GM10248 (cell line): ENCODE measurements at places on chromosomes 6 and 20.

GRCh38 chr20:61913423-61914225, 152.1 kb downstream of the TAF4 start:
- DNase-seq = no peak

DNA sequence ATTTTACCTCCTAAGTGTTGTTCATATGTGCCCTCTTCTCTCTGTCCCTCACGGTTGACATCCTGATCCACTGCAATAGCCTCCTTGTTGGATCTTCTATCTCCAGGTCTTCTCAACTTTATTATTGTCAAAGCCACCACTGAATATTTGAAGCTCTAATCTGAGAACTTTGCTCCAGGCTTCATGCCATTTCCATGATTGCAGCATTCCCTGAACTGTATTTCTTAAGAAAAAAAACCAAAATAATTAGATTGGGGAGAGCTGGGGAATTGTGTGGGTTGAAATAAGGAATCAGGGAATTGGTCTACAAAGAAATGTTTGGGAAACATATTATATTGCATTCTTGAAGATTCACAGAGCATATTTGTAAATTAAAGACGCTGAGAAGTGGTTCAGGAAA, 2.5 kb upstream of the STX7 start:
- DNase-seq = no peak

- no peak for DNase-seq
Measured at GRCh38 chr6:4707011-4707410, 69.2 kb upstream of the CDYL start.

DNA sequence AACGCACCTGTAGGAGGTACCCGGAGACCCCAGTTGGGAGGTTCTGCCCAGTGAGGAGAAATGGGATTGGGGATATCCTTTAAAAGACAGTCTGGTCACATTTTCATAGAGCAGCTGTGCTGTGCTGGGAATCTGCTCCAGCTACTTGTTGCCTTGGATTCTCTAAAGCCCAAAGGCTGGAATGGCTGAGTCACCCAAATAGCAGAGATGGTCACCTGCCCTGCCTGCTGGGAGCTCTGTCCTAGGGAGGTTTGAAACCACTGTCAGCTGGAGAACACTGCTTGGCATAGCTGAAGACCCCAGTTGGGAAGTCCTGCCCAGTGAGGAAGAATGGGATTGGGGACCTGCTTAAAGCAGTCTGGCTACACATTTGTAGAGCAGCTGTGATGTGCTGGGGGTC, 34.8 kb upstream of the TFB1M start:
- no peak for DNase-seq

DNA sequence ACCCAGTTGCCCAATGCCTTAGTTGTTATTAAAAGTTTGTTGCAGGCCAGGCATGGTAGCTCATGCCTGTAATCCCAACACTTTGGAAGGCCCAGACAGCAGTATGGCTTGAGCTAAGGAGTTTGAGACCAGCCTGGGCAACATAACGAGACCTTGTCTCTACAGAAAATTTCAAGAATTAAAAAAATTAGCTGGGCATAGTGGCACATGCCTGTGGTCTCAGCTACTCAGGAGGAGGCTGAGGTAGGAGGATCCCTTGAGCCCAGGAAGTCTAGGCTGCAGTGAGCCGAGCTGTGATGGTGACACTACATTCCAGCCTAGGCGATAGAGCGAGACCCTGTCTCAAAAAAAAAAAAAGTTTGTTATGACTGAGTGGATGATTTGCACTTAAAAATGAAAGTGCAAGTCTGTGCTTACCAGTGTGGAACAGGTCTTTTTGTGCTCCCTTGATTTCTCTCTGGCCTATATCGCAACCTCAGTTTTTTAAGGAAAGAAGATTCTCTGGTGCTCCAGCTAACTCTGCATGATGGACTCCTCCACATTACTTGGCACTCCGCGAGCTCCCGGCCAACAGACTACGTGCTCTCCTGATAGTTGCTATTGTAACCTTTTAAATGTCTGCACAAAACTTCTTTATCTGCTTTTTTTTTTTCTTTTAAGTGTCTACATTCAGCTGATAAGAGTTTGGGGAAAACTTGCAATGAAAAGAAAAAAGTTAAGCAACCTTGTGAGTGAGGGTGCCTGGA, 22.1 kb downstream of the ZKSCAN3 start:
- DNase-seq = peak; percentile 52

GRCh38 chr20:57143173-57143572, 123.3 kb downstream of the BMP7 start:
- no peak for DNase-seq

DNA sequence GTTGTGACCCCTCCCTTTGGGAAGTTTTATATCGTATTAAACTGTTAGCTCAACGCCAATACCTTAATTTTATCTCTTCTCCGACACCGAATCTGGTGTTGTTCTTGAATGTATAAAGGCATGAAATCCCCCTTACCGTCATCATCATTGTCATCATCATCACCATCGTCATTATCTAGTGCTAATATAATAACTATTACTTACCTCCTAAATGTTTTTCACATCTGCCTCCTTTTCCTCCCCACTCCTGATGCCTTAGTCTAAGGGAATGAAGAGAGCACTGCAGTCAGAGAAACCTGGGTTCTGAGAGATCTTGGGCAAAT, 677 bp upstream of the ZBTB24 start:
- no peak for DNase-seq

- no peak for DNase-seq
Measured at GRCh38 chr6:162651505-162651904, 76.1 kb downstream of the PRKN start.

DNA sequence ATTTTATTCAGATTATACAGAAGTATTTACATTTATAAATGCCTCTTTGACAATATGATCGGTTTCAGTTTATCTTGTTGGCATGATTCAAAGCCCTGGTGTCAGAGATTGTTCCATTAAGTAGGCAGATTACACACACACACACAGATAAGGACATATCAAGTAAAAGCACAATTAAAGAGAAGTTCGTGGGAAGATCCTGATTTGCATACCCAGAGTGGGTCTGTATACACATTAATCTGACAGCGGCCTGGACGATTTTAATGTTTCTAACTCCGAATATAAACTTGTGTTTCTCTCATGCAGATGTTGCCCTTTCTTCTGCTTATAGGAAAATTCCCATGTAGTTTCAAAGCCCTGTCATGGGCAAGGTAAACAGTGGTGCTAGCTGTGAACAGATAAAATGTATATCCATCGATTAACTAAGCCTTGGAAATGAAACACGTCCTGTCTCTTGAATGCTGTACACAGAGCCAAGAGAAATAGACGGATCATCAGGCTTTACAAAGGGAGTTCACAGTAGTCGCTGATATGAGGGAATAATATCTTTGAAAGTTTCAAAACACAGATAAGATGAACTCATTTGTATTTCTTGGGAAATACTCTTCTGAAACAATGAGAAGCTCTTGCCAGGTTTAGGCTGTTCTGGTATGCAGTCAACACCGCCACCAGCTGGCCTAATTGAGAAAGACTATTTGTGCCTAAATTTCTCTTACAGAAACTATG, 108.2 kb upstream of the GMDS start:
- peak; percentile 57 for DNase-seq

DNA sequence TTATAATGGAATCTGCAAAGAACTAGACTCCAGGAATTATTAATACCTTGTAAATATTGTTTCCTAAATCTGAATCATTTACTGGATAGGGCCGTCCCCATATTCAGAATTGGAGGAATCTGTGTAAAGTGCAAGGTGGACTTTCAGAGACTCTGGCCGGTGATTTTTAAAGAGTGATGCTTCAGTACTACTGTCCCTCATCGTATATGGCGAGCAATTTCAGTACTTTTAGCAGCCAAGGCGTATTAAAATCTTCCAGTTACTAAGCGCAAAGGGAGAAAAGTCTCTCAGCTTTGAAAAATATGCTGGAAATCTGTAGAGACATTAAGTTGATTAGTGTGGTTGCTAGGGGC, 483 bp downstream of the SMIM26 start:
- no peak for DNase-seq

DNA sequence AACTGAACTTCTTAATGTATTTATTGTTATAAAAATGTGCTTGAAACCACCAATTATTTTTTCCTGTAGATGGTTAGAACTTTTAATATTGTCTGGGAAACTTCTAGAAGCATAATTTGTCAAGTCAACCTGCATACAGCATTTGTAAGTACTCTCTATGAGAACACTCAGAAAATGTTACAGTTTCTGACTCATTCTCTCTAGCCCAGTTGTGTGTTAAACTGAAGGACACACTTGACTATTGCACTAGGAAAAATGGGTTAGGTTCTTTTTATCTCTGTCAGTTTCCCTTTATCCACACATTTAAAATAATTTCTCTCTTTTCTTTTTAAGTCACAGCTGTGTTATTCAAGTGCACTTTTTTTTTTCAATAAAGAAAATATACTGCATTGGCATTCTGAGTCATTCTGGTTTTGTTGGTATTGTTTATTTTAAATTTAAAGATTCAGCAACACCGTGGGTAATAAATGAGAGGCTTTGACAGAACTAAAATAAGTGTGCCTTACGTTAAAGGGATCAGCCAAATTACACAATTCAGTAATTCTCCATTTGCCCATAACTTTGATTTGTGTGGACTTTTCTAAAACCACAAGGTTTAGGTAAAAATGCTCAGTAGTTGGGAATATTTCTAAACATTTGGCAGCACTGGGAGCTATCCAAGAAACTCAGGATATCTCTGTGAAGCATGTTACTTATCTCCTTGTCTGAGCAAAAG, 50.7 kb downstream of the OPN5 start:
- DNase-seq = no peak

DNA sequence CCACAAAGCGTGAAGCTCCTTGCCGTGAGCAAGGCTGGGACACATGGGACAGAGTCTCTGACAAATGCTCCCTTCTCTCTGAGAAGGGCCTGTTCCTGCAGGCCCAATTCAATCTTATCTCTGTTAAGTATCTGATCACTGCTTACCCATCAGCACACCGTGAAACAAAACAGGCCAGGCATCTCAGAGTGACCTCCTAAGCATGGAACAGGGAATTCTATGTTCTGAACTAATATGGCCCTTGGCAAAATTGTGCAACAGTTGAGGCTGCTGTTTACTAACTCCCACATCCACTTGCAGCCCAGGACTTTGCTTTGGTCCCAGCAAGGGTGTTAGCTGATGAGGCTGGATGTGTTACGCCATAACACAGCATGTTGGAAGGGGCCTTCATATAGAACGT, 79.2 kb downstream of the GCLC start:
- DNase-seq = no peak

DNA sequence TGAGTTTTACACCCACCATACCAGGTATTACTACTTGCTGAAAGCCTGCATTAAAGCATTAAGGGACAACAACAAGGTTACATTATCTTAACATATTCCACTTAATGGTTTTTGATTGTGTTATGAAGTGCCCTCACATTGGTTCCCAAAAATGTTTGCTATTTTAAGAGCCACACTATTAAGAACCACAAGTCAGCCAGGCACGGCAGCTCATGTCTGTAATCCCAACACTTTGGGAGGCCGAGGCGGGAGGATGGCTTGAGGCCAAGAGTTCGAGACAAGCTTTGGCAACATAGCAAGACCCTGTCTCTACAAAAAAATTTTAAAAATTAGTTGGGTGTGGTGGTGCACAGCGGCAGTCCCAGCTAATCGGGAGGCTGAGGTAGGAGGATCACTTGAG, 28.2 kb downstream of the ATXN1 start:
- no peak for DNase-seq

DNA sequence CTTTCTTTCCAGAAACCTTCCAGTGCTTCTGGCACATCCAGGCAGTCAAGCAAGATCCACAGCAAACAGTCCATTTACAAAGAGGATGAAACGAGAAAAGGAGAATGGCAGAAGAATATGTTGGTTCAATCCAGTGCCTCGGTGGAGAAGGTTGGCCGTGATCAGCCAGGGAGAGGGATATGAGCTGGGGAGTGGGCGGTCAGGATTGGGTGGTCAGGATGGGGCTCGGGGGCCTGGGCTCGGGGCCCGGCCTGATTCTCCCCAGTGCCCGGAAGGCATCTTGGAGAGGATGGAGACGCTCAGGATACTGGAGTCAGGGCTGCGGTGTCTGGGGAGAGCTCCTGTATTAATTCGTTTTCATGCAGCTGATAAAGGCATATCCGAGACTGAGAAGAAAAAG, 61.3 kb downstream of the EFCAB8 start:
- DNase-seq = no peak

DNA sequence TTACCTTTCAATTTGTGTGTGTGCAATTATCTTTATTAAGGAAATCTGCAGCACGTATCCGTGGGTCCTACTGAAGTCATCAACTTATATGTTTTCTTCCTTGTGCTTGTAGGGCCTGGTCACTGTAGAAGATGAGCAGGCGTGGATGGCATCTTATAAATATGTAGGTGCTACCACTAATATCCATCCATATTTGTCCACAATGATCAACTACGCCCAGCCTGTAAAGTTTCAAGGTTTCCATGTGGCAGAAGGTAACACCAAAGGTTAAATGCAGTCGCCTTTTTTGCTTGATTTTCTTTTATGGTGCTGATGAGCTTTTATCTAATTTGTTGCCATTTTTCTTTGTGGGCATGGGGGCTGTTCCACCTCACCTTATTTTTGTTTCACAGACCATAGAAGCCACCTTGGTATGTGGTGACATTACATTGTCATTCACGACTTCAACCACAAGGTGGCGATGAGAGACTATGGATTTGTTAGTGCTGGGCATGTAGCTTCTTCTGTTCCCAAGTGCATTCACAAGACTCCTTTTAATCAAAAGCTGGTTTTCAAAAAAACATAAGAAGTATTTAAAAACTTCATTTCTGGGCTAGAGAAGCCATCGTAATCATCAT, 106.5 kb upstream of the LAMP5 start:
- DNase-seq = peak; percentile 54

GRCh38 chr6:62940848-62941247, 270.4 kb upstream of the FKBP1C start:
- no peak for DNase-seq

DNA sequence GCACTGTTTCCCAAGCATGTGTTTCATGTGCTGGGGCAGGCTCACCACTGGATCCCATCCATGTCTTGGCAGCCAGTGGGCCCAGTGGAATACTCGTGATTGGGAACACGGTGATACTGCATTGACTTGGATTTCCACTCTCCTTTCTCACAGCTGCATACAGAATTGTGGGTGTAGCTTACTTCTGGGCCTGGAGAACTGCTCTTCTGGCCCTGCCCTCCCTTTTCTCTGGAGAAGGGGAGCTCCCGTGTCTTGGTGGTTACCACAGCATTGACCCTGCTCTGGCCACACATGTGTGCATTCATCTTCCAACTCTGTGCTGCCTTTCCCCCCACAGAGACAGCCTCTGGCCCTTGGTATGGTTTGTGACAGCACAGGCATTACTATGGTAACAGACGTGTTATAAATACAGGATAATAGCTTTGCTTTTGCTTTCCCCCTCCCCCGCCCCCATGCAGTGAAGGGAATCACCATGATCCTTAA, 21.6 kb downstream of the SOBP start:
- no peak for DNase-seq
